Foreskin fibroblast (primary cell): ENCODE measurements at places on chromosomes 5 and 9.
A peak's percentile ranks its signal among the peaks of the same experiment; 100 is the strongest.

DNA sequence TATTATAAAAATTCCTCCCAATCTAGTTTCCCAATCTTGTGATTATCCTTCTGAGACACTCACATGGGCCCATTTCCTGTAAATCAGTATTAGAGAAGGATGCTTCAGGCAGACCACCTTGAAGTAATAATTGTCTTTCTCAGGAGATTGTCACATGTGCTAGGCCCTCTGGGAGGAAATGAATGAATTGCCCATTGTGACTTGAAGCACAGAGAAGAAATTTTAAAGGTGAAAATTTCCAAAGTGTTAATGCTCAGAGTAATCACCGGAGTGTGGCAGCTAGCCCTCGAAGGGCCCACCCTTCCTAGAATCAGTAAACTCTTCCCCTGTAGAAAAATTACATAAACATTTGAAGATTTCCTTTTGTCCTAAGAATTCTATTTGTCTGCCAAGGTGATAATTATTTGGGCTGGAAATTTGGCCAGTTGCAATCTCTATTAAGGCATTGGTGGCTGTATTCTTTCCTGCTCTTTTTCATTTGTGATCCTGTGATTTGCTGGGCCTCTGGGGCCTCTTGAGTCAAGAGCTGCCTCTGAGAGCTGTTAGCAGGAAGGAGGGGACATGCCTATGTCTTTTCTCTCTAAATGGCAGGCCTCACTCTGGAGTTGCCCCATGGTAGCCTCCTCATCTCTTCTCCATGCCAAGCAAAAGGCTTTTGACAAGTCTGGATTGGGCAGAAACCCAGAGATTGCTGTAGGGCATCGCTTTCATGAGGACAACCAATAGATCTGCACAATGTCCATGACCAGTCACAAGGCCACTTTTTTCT, 371.5 kb upstream of the ACTBL2 start:
- DNase-seq, result no peak

DNA sequence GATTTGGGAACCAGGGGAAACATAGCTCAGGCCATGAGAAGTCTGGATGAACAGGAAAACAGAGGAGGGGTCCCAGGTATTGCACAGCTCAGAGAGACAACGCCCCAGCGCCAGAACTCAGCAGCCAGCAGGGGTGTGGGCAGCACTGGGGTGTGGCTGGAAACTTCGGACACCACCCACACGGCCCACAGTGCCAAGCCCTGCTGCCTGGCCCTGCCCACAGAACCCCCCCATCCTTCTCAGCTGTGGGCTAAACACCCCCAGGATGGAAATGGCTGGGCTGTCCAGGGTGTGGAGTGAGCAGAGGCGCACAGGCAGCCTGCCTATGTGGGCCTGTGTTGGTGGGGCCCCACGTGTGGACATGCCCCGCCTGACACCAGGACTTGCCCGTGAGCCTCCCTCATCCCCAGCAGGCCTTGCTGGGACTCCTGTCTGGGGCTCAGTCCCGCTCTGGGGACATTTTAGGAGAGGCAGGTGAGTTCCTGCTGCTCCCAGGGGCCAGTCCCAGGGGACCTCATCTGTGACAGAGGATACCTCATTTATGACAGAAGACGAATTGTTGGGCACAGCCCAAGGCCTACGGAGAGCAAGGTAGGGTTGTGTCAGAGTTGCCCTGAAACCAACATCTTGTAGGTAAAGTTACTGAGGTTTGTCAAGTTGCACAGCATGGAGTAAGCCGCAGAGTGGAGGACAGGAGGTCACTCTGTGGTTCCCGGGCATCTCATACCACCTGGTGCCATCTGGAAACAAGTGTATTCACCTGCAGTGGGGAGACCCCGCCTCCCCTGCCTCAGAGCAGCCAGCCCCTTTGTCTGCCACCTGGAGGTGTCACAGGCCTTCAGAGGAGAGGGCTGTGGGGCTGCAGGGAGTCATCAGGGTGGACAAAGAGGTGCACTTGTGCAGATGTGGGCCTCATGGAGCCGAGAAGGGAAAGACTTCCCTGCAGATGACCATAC, 183.2 kb downstream of the AUH start:
- DNase-seq, result no peak

- no peak for DNase-seq
These were observed 22.3 kb downstream of the OR2V1 start for GRCh38 chr5:181108578-181109165.

DNA sequence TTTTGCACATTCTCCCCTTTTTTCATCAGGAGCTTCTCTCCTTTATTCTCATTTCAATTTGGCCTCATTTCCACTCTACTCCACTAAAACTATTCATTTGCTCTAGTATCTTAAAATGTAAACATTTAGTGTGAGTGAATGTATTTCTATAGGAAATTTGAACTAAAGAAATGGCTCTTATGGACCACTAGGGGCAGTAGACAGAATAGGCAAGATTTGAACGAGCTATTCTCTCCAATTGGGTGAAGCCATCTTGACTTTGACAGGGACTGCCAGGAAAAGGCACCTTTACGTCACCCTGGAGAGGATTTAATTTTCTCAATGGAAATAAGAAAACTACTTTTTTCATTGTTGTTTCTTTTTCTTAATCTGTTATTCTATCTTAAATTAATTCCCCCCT, 666.3 kb downstream of the DNAH5 start:
- no peak for DNase-seq

DNA sequence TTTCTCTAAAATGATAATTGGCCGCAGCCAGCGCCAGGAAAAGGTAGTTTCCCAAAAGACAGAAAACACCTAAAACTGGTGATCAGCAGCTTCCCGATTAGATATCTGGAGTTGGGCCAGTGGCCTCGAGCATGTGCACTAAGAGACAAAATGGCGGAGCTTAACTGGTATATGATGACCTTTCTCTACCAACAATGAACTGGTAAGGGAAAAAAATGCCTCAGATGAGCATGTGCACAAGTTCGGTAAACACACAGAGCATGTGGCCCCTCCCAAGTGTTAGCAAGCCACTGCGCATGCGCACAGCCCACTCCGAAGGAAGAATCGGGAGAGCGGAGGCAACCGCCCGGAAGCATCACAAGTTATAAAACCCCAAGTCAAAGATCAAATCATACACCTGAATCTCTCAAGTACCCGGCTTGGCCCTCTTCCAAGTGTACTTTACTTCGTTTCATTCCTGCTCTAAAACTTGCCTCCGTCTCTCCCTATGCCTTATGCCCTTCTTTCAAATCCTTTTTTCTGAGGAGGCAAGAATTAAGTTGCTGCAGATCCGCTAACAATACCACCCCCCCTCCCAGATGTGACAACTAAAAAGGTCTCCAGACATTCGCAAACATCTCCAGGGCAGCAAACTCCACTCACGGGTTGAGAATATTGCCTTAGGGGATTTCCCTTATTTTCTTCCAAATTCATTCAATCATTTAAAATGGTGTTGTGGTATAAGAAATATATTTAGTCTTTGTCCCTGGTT, 15.0 kb upstream of the PTBP3 start:
- DNase-seq, result peak; percentile 88

GRCh38 chr5:78269088-78269703, 25.3 kb downstream of the AP3B1 start:
- no peak for DNase-seq

DNA sequence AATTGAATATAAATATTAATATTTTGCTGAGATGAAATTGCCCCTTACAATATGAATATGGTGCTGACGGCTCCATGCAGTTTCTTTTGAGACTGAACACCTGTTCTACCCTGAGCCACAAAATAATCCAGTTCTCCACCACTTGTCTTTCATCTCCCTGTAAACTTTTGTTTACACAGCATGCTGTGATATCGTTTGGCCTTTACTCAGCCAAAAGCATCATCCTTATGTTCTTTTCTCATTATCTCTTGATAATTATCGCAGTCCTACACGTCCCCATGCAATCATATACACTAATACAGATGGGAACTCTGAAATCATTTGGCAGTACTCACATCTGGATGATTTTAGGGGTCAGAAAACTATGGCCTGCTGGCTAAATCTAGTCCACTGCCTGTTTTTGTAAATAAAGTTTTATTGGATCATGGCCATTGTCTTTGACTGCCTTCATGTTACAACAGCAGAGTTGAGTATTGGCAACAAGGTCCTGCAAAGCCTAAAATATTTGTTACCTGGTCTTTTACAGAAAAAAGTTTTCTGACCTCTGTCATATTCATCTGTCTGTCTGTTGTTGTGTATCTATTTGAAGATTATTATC, 53.3 kb downstream of the AOPEP start:
- DNase-seq, result no peak
